ENCODE measurements at places on chromosomes 7 and 10.
A peak's percentile ranks its signal among the peaks of the same experiment; 100 is the strongest.

DNA sequence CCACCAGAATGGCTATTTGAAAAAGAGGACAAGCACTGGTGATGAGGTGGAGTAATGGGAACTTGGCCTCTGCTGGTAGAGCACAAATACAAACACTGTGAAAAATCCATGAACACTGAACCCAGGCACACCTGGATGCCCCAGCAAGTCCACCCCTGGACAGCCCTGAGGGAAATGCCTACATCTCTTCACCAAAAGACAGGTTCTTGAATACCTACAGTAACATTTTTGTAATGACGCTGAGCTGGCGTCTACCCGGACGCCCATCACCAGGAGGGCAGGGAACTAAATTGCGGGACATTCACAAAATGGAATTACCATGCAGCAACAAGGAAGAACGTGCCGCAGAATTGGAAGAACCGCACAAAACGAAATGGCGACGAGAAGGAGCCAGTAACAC is 70.5 kb downstream of the GNA12 start:
- no peak for DNase-seq

GRCh38 chr7:73539709-73540108 is 17.6 kb upstream of the BAZ1B start:
- DNase-seq = no peak

DNA sequence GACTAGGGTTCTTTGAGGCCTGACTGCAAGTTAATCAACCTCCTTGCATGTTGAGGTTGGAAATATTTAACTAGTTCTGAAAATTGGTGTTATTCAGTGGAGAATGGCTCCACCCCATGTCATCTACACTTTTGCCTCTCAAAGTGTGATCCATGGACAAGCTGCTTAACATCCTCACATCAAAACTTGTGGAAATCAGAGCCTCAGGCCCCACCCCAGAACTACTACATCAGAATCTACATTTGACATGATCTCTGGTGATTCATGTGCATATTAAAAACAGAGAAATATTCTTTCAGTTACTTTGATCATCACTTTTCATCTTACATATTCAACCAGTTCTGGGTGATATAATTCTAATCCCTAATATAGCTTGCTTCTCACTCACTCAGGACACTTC is 632.9 kb downstream of the ARL4A start:
- DNase-seq = no peak

DNA sequence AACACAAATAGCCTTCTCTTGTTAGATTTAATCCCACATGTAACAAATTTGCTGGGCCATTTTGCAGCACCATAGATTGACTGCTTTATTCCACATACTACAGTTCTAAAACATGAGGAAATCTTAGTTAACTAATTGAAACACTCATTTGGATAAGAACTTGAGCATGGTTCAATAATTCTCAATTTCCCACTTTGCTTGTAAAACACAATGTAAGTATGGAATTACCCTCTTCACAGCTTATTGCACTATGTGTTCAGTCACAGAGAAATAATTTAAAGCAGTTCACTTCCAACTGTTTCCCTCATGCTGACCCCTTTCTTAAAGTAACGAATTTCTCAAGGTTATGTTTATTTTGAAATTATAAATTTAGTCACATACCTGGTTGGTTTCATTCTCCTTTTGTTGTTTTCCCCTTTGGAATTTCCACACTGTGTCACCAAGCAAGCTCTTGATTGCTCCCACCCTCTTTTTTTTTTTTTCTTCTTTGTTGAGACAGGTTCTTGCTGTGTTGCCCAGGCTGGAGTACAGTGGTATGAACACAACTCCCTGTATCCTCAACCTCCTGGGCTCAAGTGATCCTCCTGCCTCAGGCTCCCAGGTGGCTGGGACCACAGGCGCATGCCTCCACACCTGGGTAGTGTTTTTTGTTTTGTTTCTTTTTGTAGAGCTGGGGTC is 425.4 kb downstream of the EXOC4 start:
- DNase-seq = no peak

- no peak for DNase-seq
Measured at GRCh38 chr10:33460505-33461294, 126.2 kb upstream of the NRP1 start.

DNA sequence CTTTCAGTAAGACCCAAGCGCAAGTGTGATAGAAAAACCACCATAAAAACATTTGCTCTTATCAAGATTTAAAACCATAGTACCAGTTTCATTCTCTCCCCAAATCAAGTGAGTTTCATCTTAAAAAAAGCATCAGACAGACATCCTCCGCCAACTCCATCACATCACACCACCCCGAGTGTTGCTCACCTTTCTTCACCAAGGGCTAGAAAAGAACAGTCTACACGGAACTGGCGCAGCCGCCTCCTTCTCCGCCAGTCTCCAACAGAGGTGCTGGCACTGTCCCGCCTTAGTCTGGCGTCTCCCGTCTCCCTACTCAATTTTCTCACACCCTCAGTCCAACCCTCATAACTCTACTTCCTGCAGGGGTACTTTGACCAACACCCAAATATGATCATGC is 46.9 kb upstream of the WIPI2 start:
- DNase-seq = no peak

GRCh38 chr7:25006276-25006675 is 26.3 kb upstream of the OSBPL3 start:
- DNase-seq = no peak

GRCh38 chr10:52469970-52470705 is 156.1 kb downstream of the DKK1 start:
- no peak for DNase-seq

GRCh38 chr7:13851736-13852135 is 137.7 kb downstream of the ETV1 start:
- DNase-seq = no peak

GRCh38 chr7:2597273-2597640 is 34.5 kb upstream of the TTYH3 start:
- no peak for DNase-seq

DNA sequence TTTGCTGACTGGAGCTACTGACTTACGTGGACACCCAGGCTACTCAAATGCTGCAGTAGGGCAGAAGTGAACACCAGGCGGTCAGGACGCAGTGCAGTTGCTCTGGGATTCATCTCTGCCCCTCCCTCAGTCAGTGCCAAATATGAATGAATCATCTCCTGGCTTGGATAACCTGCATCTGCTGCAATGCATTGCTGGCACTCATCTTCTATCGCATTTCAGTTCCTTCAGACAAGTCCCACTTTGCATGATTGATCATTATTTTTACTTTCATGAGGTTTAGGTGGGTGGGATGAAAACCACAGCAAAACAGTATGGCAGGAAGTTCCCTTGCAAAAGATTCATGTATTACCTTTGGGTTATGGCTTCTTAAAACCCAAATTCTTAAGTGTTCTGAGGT is 224.6 kb upstream of the NRP1 start:
- no peak for DNase-seq

DNA sequence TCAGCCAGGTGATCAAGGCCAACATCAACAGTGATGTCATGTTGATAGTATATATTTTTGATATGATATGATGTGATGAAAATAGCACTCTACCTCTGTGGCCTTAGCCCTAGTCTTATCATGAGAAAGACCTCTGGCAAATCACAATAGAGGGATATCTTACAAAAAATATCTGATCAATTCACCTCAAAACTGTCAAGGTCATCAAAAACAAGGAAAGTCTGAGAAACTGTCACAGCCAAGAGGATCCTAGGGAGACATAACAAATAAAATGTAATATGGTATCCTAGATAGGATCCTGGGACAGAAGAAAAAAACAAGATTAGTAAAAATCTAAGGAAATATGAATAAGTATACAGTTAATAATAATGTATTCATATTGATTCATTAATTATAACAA is 92.6 kb downstream of the NRCAM start:
- DNase-seq = no peak

GRCh38 chr10:33258967-33259366 is 75.5 kb downstream of the NRP1 start:
- DNase-seq = no peak

DNA sequence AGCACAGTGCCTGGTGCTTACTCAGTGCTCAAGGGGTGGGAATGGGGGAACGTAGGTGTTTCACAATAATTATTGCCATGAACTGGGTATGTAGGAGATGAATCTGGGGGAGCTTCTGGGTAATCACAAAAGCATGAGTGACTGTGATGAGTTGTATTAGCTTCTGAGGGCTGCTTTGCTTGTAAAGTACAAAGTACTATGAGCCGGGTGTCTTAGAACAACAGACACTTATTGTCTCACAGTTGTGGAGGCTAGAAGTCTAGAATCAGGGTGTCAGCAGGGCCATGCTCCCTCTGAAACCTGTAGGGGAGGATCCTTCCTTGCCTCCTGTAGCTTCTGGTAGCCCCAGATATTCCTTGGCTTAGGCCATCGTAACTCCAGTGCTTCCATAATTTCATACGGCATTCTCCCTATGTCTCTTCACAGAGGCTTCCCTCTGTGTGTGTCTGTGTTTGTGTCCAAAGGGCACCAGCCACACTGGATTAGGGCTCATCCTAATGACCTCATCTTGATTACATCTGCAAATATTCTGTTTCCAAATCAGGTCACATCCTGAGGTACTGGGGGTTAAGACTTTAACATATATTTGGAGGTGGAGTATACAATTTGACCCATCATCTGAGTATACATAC is 84.8 kb upstream of the AGBL3 start:
- DNase-seq = no peak

- DNase-seq = no peak
Measured at GRCh38 chr10:24716295-24716694, 7.4 kb downstream of the ARHGAP21 start.

DNA sequence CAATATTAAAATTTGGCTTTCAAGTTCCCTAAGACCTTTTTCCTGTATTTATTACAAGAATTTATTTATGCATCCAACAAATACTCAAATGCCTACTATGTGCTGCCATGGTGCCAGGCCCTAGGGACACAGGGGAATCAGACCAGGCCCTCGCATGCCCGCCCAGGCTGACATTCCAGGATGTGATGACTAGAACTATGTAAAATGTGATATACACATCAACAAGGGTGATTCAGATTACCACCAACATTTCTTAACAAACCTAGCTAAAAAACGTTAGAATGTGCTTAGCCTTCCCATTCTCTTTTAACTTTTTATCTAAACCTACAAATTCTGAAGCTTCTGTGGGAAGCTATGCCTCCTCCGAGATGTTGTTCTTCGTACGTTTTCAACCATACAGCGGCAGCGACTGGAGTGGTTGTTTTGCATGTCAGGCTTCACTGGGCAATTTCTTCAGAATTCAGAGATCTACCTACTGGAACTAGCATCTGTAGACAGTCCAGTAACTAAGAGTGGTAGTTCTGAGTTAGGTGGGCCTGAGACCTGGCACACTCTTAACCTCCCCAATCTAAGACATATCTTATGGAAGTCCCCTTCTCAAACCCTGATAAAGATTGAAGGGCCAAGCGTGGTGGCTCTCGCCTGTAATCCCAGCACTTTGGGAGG is 22.1 kb downstream of the GNA12 start:
- no peak for DNase-seq

- no peak for DNase-seq
Measured at GRCh38 chr10:132182591-132182990, 4.2 kb upstream of the DPYSL4 start.

- DNase-seq = no peak
Measured at GRCh38 chr10:60714233-60714632, 64.0 kb upstream of the CDK1 start.

GRCh38 chr10:3054183-3054850 is 13.0 kb upstream of the PFKP start:
- DNase-seq = no peak

DNA sequence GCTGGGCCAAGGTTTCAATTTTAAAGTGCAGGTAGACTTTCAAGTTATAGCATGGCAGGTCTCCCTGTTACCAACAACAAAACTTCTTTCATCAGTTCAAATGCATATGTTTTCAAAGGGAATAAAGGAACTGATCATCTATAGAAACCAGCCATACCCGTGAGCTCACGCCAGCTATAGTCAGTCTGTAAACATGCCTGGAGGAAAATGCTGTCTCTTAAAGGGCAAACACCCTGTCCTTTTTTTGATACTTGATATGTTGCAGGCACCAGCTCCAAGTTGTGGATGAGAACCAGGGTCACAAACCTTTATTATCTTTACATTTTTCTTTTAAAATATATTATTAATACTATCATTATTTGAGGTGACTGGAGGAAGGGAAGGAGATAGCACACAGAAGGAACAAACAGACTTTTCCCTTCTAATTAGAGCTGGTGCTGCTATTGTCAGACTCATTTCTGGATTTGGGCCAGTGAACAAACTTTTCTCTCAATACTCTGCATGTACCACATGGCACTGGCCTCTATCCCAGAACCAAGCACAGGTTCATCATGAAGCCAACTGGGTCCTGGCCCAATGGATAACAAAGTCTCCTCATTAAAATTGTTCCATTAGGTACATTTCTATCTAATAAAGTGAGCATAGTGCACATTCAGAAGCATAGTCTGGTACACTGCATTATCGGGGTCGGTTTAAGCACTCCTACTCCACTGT is 1102.4 kb downstream of the SORCS3 start:
- DNase-seq = no peak

- DNase-seq = no peak
Measured at GRCh38 chr7:75925717-75926435, 10.9 kb downstream of the POR start.

GRCh38 chr7:158676906-158677305 is 27.7 kb downstream of the NCAPG2 start:
- DNase-seq = no peak

GRCh38 chr7:23955145-23955544 is 245.1 kb downstream of the STK31 start:
- DNase-seq = no peak

DNA sequence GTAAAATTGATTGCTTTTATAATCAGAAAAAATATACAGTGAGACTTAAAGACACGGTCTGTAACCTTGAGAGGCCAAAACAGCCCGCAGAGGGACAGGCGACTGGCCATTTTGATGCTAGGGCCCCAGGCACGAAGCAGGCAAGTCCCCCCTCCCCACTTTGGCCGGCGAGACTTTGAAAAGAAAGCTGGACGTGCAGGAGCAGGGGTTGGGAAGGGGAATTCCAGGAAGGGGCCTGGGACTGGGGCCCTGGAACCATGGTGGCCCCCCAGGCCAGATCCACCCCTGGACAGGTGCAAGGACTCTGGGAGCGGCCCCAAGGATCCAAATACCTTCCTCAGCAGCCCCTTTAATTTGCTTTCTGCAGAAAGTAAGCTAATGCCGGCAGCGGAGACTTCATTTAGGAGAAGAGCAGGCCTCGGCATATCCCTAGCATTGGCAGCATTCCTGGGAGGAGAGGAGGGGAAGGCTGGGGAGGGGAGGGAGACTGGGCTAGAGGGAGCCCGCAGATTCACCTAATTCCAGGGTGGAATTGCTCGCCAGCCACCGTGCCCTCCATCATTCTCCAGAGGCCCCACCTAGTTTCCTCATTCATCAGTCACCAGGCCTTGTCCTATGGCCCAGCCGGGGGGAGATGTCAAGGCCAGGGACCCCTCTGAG is 24.9 kb upstream of the TNRC18 start:
- DNase-seq = no peak

GRCh38 chr7:104231054-104232046 is 23.5 kb upstream of the ORC5 start:
- peak; percentile 21 for DNase-seq

GRCh38 chr7:21617916-21618390 is 75.1 kb downstream of the DNAH11 start:
- DNase-seq = no peak

All from stimulated activated CD4-positive, alpha-beta T cell treated with anti-CD3 and anti-CD28 coated beads, Interleukin-2, amount 100 ng/mL, for 48 hours (primary cell).